ENCODE measurements at places on chromosomes 5 and 9. TPM values are rescaled to one million over a fixed set of nuclear protein-coding genes. Genes with fewer than 3 reads are reported as not detected.

CSF1R gene
- not detected for total RNA-seq

DNA sequence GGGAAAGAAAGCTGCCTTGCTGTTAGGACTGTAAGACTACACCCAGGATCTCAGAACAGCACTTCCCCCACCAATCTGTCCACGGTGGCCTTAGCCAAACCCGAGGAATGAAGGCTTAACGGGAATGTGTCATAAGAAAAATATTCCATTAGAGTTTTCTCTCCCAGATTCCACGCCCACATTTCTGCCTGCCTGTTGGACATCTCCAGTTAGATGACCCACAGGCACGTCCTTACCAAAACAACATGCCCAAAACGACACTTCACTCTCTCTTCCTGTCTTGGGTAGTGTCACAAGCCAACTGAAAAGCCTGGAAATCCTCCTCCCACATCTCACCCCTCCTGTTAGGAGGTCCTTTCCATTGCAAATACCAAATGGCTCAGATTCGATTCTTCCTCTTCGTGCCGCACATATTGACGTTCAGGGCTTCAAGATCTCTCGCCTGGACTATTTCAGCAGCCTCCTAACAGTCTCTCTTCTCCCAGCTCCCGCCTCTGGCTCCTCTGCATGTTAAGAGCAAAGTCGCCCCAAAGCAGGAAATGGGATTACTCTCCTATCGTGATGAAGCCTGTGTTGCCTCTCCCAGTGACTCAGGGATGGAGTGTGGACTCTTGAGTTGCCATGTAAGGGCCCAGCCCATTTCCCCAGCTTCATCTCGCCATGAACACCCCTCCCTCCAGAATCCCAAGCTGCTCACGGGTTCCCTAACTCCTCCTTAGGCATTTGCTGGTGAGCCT is 159.3 kb downstream of the NR3C1 start:
- no peak for DNase-seq
- H3K27ac ChIP-seq: no peak overlapping the region
- H3K4me1 ChIP-seq: no peaks in the 10 kb centered on the region
- no peaks in the 10 kb centered on the region for H3K27me3 ChIP-seq

DNA sequence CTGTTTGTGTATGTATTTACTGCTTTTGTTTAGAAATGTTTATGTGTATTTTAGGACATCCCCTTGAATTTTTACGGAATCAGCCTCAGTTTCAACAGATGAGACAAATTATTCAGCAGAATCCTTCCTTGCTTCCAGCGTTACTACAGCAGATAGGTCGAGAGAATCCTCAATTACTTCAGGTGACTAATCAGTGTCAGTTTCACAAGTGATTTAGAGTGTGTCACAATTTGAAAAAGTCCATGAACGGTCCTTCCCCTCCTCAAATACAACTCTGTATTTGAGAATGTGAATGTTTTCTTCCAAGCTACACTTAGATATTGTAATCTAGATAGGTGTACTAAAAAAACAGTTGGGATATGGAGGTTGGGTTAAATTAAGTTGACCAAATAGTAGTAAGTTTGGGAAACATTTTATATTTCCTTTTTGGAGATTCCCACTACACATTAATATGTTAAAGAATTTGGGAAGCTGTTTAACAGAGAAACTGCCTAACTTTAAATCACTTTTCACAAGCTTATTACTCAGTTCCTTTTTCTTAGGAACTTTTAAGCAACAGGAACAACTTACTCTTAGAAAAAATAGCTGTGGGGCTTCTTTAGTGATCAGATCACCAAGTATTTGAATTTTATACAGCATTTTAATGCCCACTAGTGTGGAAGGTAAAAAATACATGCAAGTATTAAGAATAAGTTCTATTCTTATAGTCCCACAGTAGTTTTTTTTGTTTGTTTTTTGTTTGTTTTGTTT is 40.9 kb downstream of the RAD23B start:
- peaks cover 82% of the 10 kb centered on the region for H3K36me3 ChIP-seq
- no peak overlapping the region for H3K4me3 ChIP-seq
- H3K4me1 ChIP-seq: no peaks in the 10 kb centered on the region
- no peak for DNase-seq
- H3K27ac ChIP-seq: no peak overlapping the region

DNA sequence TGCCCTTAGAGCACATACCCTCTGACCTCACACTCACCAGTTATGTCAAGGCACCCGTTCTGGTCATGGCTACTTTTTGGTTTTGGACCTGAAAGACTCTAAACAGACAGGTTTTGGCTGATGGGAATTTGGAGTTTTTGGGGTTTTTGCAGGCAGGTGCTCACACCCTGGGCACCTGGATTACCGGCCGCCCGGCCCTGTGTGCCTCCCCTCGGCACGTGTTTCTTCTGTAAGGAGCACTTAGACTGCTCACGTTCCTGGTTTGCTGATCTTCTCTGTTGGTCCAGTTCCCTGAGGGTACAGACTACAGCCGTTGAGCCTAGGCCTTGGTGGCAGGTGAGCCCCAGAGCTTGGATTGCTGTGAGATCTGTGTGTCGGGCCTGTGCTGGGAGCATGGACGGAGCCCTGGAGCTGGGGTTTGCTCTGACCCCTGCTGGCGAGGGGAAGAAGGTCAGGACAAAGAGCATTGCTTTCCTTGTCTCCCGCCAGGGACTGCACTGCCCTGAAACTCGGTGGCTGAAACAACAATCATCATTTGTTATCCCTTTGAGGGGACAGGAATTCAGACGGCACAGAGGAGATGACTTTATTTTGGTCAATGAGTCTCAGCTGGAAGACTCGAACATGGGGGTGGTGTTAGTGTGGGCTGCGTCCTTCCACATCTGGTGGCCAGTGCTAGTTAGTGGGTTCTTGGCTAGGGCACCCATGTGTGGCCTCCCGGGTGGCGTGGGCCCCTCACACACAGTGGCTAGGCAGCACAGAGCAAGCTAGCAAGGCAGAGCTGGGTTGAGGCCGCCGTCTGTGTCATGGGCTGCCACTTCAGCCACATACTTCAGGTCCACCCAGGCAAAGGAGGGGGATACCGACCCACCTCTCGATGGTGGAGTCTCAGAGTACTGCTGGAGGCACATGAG is 76.4 kb downstream of the EHMT1 start:
- H3K36me3 ChIP-seq: peaks cover 3% of the 10 kb centered on the region
- H3K27me3 ChIP-seq: no peaks in the 10 kb centered on the region
- no peak for DNase-seq
- H3K4me3 ChIP-seq: no peak overlapping the region
- no peak overlapping the region for H3K27ac ChIP-seq

DNA sequence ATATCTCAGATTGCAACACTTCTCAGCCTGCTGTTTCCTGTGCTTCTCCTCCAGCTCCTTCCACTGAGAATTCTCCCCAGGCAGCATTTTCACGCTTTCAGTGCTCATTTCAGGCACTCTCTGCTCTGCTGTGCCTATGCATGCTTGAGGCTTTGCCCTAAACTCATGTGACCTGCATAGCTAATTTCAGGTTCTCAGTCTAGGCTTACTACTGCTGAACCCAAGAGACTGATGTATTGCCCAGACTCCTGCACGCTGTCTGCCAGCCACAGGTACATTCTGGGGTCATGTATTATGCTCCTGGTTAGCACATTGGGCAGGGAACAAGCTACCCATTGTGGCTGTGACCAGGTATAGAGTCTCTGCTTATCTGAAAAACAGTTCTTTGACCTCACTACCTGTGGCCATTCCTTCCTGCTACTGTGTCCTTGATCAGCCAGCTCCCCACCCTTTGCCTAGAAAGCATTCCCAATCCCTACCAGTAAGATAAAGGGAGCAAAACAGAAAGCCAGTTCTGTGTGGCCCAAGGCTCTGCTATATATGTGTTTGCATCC is 34.7 kb downstream of the PIP5K1B start:
- no peak overlapping the region for H3K4me3 ChIP-seq
- H3K36me3 ChIP-seq: no peaks in the 10 kb centered on the region
- H3K27me3 ChIP-seq: peaks cover 3% of the 10 kb centered on the region
- no peak for DNase-seq
- H3K27ac ChIP-seq: no peak overlapping the region

PCDHGB4 gene
- total RNA-seq: not detected

Data from CD4-positive, CD25-positive, alpha-beta regulatory T cell (primary cell).